Stimulated activated CD4-positive, alpha-beta T cell treated with anti-CD3 and anti-CD28 coated beads, Interleukin-4, amount 100 ng/mL, for 4 hours (primary cell): ENCODE measurements at places on chromosomes 3 and 15.

- no peak for DNase-seq
Measured at GRCh38 chr3:122697952-122698620, 17.4 kb downstream of the PARP14 start.

- DNase-seq = no peak
Measured at GRCh38 chr3:64049832-64050231, 26.5 kb upstream of the PSMD6 start.

DNA sequence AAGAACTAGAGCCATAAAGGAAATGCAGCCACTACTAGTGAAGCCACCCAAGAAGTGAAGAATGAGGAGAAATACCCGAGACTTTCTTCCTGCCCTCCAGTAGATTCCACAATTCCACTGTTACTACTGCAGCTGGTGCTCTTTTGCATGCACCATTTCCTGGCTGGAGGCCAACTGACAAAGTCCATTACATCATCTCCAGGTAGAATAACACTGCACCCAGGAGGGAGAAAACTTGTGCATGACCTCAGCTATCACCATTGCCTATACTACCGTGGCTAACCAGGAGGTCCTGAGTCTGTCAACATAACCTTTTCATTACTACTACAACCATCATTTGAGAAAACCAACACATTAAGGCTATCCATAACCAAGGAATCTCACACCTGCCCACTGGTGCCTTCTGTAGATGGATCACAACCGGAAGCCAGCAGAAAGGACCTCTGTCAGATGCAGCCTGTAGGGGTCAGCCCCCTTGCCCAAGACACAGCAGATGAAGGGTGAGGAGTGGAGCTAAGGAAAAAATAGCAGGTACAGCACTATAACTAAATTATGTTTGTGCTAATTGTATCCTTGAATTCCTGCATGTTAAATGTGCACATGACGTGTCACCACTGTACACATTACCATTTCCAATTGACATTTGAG is 200.8 kb upstream of the C2CD4B start:
- DNase-seq = no peak

DNA sequence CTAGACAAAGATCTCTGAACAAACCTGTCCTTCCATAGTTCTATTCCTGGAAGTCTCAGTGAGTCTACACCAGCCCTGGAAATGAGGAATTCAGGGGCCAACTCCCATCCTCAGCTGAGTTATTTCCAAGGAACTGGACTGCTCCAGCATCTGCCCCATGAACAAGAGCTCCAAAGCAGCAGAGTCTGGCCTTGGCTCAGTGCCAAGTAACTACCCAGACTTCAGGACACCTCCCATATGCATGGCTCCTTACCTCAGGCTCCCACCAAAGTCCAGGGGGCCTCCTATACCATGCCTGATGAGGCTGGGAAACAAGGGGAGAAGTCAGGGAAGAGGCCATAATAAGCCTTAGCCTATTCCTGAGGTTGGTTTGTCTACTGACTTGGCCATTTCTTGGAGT is 45.0 kb downstream of the FAIM start:
- no peak for DNase-seq

GRCh38 chr3:31962801-31963205 is 18.3 kb downstream of the OSBPL10 start:
- no peak for DNase-seq

- no peak for DNase-seq
Measured at GRCh38 chr3:158105710-158106253, 438 bp downstream of the SHOX2 start.

- DNase-seq = no peak
Measured at GRCh38 chr3:13543253-13543652, 5.7 kb upstream of the FBLN2 start.

GRCh38 chr15:75943246-75943645 is 39.6 kb downstream of the FBXO22 start:
- no peak for DNase-seq

GRCh38 chr15:35723120-35723847 is 177.3 kb upstream of the DPH6 start:
- DNase-seq = no peak

- no peak for DNase-seq
Measured at GRCh38 chr3:80285388-80285787, 517.6 kb upstream of the ROBO1 start.

DNA sequence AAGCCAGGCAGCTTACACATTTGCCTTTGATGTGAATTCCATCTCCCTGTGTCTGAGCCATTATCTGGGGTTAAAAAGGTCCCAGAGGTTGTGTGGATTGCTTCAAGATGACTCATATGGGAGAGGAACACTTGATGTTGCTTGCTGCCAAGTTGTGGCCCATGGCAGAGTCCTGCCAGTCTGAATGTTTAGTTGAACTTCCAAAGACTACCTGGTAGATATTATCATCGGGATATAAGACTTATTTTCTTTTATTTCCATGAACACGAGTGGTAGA is 85.6 kb downstream of the TJP1 start:
- no peak for DNase-seq

- DNase-seq = no peak
Measured at GRCh38 chr3:162224746-162225145, 728.1 kb downstream of the OTOL1 start.

- DNase-seq = no peak
Measured at GRCh38 chr3:41307065-41307464, 107.8 kb downstream of the CTNNB1 start.

DNA sequence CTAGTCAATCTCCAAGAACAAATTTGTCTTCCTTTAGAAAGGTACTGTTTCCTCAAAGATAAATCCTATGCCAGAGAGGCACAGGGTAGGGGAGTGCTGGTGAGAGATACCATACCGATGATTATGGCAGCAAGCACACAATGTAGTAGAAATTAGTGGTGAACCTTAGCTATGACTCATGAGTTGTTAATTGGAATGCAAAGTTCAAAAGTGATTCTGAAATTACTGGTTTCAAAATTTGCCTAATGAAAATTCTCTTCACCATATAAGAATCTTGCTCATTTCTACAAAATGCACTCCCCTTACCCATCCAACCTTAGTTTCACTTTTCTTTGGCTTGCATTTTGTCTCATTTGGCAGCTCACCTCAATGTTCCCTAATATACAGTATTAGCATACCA is 139.5 kb upstream of the SLC2A2 start:
- no peak for DNase-seq

- no peak for DNase-seq
Measured at GRCh38 chr3:52315977-52316764, at the start of gene DNAH1. Gene DNAH1, plus strand, starts transcription at chr3:52316319. Its CDS starts 6,124 bp downstream, at chr3:52322443.

DNA sequence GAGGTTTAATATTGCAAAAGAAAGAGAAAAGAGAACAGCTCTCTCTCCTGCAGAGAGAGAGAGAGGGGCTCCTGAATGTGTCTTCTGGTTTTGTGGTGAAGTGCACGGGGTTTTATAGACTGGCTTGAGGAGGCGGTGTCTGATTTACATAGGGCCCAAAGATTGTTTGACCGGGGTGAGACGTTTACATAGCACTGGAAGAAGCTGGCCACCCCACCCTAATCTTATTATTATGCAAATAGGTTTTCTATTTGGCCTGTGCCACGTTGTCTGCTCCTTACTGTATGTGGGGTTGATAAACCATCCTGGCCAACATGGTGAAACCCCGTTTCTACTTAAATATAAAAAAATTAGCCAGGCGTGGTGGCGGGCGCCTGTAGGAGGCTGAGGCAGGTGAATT is 268.6 kb downstream of the SV2B start:
- no peak for DNase-seq

DNA sequence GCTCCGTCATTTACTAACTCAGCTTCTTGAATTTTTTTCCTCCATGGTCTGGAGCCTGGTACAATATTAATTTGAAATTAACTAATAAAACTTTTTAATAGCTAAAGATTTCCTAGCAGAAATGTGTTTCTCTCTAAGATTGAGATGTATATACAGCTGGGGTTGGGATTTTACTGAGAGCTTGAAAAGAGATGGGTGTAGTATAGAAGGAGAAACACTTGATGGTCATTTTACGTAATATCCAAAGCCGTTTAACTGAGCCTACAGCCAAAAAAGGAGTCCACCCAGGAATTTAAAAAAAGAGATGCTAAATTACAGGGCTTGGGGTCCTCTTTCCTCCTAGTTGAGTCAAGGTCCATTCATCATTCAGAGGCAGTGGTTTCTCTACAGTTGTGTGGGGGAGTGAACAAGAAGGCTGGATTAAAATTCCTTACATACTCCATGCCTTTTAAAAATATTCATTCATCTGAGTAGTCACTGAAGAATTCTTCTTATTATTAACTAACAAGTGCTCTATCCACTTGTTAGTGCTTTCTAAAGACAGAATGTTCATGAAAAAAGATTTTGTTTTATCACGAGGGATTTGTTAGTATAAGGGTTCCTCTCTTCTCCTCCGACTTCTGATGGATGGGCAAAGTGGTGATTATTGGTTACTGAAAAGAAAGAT is 255.3 kb upstream of the IL12A start:
- DNase-seq = no peak

DNA sequence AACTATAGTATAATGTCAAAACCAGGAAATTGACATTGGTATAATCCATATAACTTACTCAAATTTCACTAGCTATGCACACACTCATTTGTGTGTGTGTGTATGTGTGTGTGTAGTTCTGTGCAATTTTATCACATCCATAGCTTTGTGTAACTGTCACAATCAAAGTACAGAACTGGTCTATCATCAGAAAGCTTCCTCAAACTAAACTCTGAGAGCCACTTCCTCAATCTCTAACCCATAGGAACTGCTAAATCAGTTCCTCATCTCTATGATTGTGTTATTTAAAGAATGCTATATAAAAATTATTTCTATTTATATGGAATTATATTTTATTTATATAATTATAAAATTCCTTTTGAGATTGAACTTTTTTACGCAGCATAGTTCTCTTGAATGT is 18.1 kb downstream of the LNP1 start:
- no peak for DNase-seq
